ENCODE measurements at places on chromosomes 1 and 21.

DNA sequence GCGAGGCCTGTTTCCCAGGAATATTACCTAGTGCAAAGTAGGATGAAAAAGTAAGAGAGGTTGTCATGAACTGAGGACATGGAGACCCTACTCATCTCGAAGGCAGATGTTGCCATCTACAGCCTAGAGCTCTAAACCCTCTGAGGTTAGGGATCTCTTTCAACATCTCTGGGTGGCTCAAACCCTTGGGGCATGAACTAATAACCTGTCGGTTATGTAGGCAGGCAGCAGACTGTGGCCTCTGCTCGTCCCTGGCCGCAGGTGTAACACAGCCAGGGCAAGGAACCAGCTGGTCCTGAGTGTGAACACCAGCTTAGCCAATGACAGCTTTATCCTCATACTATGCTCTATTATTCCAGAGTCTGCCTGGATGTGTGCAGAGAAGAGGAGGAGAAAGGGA is 13.2 kb downstream of the CAPZB start:
- DNase-seq, result no peak

GRCh38 chr1:223223091-223223995 is 80.3 kb upstream of the TLR5 start:
- DNase-seq, result no peak

- no peak for DNase-seq
Measured at GRCh38 chr1:86832433-86832832, 81.5 kb downstream of the SELENOF start.

DNA sequence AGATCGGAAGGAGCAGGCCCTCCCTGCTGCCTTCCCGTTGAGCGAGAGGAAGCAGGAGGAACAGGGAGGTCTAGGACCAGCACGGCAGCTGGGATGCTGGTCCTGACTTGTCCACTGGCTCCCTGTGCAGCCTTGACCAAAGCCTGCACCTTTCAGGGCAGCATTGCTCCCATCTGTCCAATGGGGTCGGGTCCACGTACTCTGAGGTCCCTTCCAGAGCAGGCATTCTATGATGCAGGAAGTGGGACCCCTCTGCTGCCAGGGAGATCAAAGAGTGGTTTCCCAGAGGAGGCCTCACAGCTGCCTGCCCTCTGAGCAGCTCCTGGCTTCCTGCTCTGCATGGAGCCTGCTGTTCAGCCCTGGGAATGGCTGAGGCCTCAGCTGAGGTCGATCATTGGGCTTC is 21.7 kb upstream of the ZNF362 start:
- no peak for DNase-seq

DNA sequence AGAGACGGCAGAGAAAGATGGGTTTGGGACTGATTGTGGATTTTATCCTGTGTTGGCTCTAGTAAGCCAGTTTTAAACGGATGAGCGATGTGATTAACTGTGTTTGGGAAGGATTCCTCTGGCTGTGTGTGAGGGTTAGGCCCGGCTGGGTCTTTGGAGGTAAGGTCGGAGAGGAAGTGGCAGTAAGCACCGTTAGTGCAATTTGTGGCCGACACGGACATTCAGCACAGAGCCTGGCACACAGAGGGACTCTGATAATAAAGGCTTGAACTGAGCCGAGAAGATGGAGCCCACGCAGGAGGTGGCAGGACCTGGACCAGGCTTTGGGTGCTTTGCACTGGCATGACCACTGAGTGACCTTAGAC is 1.3 kb downstream of the MTFR1L start:
- DNase-seq, result no peak

- DNase-seq, result no peak
Measured at GRCh38 chr1:56330391-56331026, 248.9 kb downstream of the PLPP3 start.

- DNase-seq, result no peak
Measured at GRCh38 chr1:100394285-100394684, 42.0 kb downstream of the CDC14A start.

DNA sequence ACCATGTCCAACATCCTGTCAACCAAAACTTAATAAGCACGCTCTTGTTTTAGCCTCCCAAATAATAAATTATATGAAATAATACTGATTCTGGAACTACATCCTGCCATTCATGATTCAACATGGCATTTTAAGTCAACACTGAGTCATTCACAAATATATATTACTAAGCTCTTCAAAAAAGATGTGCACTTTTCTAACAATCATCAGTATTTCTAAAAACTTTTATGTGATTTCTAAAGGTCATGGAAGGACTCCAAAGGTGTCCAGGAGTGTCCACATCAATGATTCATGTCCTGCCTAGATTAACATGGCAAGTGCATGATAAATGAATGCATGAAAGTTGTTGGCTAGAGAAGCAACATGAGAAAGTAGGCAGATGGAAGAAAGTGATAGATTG is 51.6 kb downstream of the NEGR1 start:
- no peak for DNase-seq

- no peak for DNase-seq
Measured at GRCh38 chr1:228393268-228393701, 13.3 kb downstream of the TRIM11 start.

DNA sequence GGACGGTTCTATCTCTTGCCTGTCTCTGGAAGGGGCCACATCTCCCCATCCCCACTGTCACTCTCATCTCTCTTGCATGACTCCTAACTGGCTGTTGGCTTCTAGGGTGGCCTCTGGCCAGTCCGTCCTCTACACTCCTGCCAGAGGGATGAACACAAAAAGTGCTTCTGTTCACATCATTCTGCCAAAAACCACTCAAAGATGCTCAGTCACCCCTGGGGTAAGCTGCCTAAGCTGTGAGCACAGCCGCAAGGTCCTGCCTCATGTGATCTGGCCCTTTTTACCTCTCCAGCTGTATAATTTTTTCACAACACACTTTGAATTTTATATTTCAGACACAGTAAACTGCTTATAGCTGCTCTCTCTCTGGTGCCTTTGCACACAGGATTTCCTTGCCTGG is 97.6 kb upstream of the CD34 start:
- DNase-seq, result no peak

DNA sequence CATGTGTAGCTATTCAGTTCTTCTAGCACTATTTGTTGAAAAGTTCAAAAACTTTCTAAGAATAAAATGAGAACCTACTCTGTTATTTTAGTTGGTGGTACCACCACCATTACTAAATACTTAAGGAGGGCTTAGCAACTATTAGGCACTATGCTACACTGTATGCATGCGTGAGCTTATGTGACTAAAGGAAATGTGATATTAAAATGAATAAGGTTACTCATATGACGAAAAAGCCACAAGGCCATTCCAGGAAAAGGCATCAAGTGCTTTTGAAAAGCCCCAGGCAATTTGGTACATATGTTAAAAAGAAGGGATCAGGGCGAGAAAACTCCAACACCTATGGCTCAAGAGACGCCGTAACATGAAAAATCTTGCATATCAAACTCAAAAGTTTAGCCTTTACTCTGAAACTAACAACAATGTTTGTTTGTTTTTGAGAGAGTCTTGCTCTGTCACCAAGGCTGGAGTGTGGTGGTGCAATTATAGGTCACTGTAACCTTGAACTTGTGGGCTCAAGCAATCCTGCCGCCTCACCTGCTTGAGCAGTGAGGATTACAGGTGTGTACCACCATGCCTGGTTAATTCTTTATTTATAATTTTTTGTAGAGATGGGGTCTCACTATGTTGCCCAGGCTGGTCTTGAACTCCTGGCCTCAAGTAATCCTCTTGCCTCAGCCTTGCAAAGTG is 42.5 kb downstream of the EPRS1 start:
- DNase-seq, result no peak

DNA sequence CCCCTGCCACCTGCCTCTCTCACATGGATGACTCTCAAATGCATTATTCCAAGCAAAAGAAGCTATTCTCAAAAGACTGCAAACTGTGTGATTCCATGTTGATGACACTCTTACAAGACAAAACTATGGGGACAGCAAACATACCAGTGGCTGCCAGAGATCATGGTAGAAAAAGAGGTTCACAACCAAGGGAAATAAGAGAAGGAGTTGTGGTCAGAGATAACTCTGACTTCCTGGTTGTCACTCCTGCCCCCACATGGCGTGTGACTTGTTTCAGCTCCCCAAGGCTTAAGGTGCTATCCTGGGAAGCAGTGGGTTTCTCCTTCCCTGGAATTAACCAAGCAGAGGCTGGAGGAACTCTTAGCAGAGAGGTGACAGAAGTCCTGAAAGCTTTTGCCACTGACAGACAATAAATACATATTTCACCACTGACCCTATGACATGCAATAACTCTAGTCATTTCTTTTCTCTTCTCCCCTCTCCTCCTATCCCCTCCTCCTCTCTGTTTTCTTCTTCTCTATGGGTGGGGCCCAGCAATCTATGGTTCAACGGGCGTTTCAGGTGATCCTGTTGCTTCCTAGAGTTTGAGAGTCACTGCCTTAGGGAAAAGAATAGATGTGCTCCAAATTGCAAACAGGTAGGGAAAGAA is 185.1 kb downstream of the FCRL5 start:
- DNase-seq, result no peak

DNA sequence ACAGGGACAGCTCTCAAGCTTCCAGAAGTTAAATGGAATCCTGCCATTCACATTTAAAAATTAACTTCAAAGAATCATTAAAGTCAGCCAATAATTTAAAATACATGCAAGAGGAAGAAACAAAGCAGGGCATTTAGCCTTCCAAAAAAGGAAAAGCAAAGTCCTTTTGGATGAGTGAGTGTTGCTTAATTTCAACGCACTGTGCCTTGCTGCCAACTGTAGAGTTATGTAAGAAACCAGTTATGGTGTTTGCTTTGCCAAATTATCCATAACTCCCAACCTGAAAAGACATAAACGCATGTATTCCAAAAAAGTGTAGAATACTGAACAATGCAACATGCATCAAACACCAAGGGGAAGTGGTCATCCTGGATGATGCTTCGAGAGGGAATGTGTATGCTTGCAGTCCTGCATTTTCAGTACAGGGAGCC is 16.1 kb upstream of the KCNE1 start:
- no peak for DNase-seq

DNA sequence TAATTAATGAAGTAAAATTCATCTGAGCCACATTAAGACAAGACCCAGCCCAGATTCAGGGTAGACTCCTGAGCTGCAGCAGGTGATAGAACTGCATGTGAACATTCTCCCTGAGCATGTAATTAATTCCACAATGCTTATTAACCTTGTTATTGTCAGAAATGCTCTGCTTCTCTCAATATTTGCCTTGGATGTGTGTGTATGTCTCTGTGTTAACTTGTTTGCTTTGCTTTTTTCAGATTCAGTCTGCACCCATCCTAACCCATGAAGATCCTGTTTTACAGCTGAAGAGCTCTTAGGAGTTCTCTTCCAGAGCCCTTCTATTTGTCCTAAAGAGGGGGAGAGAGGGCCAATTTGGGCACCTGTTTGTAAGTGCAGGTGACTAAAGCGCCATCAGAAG is 143.2 kb upstream of the BMP8A start:
- DNase-seq, result no peak

DNA sequence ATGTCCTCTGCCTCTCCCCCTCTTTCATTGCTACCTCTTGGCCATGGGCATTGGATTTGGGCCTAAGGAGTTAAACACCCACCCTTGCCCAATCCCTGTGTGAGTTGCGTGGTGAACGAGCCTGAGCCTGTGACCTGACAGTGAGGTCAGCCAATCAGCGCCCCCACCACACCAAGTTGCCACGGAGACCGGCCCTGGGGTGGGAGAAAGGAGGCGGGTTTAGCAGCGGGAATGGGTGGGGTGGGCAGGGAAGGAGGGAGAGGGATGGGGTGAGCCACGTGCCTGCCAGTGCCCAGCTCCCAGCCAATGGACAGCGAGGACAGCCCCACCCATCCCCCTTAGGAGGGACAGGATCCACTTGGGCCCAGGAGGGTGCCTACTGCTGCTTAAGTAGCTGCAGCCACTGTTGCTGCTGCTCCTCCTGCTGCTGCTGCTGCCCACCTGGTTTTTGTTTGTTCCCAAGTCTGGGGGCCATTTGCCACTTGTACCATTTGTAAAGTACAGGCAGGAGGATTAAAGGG is 9.5 kb downstream of the ZBTB7B start:
- DNase-seq, result no peak

- no peak for DNase-seq
Measured at GRCh38 chr1:214067853-214068703, 80.3 kb downstream of the PROX1 start.

- DNase-seq, result no peak
Measured at GRCh38 chr1:78348496-78349284, 142.1 kb upstream of the PTGFR start.

GRCh38 chr21:26781331-26781730 is 63.9 kb downstream of the ADAMTS1 start:
- no peak for DNase-seq

DNA sequence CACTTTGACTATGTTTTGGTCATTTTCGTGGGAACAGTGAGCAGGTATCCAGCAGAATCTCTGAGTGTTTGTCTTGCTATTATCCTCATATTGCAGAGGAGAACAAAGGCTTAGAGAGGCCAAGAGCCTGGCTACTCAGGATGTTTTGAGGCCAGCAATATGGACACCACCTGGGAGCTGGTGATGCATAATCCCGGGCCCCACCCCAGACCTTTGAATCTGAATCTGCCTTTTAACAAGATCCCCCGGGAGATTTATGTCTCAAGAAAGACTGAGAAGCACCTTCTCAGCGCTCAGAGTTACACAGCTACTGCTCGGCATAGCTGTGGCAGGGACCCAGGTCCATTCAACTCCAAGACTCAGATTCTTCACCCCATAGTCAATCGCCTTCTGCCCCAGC is 72.8 kb downstream of the PTPRU start:
- no peak for DNase-seq

- no peak for DNase-seq
Measured at GRCh38 chr21:45124596-45124995, 50.2 kb downstream of the ADARB1 start.

DNA sequence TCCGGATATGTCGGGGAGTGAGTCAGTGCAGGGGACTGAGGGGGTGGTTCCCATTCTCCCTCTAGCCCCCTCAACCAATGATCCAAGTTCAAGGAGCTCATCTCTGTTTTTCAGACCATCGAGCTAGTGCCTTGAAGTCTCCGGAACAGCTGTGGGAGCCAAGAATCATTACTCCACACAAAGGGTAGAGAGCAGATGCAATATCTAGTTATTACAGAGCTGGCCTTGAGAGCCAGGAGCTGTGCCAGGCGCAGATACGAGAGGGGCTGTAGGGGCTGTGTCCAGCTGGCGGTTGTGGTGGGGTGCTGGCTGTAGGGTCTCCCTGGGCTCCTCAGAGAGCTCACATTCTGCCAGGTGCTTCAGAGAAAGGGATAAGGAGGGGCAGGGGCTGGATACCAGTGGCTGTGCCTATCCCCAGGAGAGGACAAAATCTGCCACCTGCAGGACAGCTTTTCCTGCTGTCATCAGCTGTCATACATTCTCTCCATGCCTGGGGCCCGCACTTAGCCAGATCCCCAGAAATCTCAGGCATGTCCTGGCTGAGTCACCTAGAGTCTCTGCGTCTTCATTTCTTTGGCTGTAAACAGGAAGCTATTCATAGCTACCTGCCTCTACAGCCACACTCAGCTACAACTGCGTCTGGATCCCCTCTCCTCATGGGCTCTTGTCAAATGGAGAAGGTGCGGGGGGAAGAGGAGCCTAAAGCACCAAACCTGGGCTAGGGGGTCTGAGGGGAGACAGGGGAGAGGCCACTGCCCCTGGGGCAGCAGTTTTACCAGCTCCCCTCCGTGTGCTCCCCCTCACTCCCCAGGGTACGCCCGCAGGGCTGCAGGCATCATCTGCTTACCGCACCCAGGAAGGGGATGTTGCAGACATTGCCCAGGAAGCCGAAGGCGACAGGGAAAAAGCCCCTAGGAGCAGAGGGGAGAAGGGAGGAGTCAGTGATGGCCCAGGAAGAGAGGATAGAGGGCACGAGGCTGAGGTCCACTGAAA is 2.4 kb upstream of the KISS1 start:
- DNase-seq, result peak; percentile 53
